ENCODE measurements at places on chromosomes 3 and 15.
A peak's percentile ranks its signal among the peaks of the same experiment; 100 is the strongest.

DNA sequence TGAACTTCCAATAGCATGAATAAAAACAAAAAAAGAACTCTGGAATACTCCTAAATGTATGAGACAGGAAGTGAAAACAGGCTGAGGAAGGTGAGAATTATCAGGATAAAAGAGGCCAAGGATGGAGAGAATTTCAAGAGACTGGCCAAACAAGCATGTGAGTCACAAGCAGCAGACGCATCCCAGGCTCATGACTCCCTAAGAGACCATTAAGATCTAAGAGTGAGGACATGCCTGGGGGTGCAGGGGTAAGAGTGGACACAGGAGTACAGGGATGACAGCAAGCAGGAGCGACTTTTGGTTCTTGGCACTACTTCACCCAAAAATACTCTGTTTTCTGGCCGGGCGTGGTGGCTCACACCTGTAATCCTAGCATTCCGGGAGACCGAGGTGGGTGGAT, 7.1 kb downstream of the SCAMP2 start:
- no peak for DNase-seq

- no peak for DNase-seq
These were observed 335.3 kb upstream of the TMCO5A start for GRCh38 chr15:37599156-37599555.

DNA sequence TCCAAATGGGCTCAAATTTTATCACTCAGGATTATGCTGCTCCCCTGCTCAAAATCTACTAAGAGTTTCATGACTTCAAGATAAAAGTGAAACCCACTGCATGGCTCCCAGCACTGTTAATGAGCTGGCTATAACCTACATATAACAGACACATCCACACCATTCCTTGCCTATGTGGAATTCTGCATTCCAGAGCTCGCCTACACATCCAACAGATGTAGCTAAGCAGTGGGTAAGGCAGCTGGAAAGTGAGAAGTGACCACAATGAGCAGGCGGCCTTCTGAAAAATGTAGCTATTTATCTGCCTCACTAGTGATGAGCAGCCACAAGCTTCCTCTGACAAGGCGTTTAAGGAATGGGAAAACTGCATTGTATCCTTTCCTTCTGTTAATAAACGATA, 92.0 kb upstream of the TRIM42 start:
- no peak for DNase-seq

- DNase-seq = no peak
These were observed 82.7 kb downstream of the RFX7 start for GRCh38 chr15:56160966-56161365.

- DNase-seq = no peak
These were observed 2.4 kb downstream of the GPR171 start for GRCh38 chr3:151200586-151200985.

GRCh38 chr15:96268442-96269204, 61.9 kb upstream of the NR2F2 start:
- DNase-seq = no peak

GRCh38 chr15:33411596-33412540, 101.1 kb downstream of the RYR3 start:
- no peak for DNase-seq

GRCh38 chr3:97949110-97949485, 23.1 kb downstream of the RIOX2 start:
- no peak for DNase-seq

DNA sequence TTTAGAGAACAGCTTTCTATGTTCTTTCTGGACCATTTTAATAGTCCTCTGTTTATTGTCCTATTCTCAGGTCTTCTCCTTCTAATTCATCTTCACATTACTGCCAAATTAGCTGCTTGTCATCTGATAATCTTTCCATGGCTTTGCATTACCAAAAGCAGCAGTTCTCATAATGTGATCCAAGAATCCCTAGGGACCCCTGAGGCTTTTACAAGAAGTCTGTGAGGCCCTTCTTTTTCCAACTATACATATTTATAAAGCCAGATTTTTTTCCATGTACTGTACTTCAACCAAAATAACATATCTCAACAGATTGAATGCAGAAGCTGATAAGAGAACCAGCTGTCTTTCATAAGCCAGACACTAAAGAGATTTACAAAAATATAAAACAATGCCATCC, 162.5 kb upstream of the BFSP2 start:
- DNase-seq = no peak

GRCh38 chr3:128408693-128409623, 57.7 kb downstream of the DNAJB8 start:
- no peak for DNase-seq

- DNase-seq = no peak
These were observed 243.9 kb upstream of the AGTR1 start for GRCh38 chr3:148453781-148454191.

- no peak for DNase-seq
These were observed 77.7 kb upstream of the LIMD1 start for GRCh38 chr3:45516829-45517228.

- no peak for DNase-seq
These were observed 38.7 kb downstream of the PDIA5 start for GRCh38 chr3:123105201-123106189.

- no peak for DNase-seq
These were observed 1048.5 kb downstream of the NTRK3 start for GRCh38 chr15:87207990-87208580.

DNA sequence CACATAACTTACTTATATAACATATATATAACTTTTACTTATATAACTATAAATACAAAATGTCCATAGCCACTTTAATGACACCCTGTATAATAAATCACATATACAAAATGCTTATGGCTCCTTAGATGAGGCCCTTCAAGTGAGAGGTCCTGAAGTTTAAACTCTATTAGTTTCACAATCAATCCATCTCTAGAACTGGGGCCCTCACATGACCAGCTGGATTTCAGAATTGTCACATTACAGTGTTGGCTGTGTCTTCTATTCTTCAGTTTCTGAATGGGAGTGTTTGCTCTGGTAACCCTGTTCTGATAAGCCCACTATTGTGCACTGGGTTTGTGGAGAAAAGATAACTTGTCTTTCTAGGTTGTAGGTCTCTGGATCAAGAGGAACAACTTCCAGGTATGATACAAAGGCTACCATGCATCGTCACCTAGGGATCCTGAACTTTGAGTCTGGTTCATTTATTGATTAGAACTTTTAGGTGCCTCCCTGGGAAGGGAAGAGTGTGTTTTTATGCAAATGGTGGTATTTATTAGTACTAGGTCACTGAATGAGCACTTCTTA, 107.9 kb downstream of the DNAH12 start:
- no peak for DNase-seq

- DNase-seq = no peak
These were observed 11.5 kb upstream of the DNAJC13 start for GRCh38 chr3:132405609-132406299.

GRCh38 chr3:28547677-28548076, 199.1 kb upstream of the AZI2 start:
- no peak for DNase-seq

GRCh38 chr15:27361438-27361837, 390.5 kb downstream of the GABRG3 start:
- DNase-seq = no peak

DNA sequence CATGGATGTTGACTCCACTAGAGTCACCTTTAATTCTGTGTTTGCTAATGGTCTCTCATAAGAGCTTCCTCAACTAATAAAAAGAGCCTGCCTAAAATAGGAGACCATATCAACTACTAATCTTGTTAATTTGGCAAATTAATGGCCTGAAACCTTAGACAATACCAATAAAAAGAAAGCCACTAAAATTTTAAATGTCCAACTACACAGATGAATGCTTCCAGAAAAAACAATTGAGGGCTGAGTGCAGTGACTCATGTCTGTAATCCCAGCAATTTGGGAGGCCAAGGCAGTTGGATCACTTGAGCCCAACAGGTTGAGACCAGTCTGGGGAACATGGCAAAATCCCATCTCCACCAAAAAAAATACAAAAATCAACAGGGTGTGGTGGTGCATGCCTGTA, 230.9 kb downstream of the NSUN3 start:
- DNase-seq = no peak

GRCh38 chr3:130759692-130760338, 13.2 kb upstream of the PIK3R4 start:
- DNase-seq = peak; percentile 5

GRCh38 chr3:21117370-21117769, 633.6 kb downstream of the ZNF385D start:
- no peak for DNase-seq

DNA sequence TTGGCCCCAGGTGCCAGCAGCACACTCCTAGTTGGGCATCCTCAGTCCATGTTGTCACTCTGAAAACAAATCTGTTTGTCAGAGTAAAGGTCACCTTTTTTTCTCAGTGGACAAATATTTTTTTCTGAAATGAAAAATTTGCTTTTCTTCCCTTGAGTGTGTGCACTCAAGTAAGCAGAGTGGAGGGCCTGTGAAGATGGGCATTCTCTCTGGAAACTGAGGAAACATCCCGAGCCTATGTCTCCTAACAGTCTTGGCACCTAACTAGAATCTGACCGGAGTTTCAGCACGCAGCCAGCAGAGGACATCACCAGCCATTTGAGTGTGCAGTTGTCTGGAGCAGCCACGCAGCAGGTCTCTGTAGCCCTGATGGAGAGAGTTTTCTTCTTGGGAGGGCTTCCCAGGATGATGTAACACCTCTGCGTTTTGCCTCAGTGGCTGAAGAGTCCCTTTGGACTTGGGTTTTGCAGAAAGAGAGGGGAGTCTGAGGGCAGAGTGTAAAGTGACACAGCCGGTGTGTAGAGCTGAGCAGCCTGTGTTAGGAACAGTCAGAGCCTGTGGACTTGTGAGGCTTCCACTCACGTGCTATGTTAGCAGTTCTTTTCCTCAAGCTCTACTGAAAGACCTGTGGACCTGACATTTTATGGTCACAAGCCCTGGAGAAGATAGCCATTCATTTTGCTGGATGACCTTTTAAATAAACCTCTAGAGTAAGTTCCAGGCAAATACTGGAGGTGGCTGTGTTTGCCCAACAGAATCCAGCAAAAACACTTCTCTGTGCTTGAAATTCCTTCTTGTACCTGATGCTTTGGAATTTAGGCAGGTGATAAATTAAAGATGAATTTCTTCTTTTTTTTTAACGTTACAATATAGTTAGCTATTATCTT, 51.6 kb downstream of the ABHD2 start:
- no peak for DNase-seq

- no peak for DNase-seq
These were observed 128.8 kb upstream of the LMOD3 start for GRCh38 chr3:69251078-69251805.

DNA sequence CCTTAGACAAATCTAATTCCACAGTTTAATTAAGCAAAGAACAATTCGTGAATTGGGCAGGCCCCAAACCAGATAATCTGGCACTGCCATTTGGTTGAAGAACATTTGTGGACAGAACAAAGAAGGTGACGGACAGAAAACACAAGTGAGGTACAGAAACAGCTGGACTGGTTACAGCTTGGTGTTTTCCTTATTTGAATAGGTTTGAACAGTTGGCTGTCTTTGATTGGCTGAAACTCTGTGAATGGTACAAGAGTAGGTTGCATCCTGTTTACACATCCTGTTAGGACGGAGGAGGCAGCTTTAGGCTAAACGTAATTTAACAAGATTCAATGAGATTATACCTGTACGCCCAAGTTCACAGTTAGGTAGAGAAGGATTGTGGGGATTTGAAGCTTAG, 114.4 kb downstream of the LPP start:
- DNase-seq = no peak

- DNase-seq = no peak
These were observed 424.8 kb downstream of the LPP start for GRCh38 chr3:188578576-188579363.

DNA sequence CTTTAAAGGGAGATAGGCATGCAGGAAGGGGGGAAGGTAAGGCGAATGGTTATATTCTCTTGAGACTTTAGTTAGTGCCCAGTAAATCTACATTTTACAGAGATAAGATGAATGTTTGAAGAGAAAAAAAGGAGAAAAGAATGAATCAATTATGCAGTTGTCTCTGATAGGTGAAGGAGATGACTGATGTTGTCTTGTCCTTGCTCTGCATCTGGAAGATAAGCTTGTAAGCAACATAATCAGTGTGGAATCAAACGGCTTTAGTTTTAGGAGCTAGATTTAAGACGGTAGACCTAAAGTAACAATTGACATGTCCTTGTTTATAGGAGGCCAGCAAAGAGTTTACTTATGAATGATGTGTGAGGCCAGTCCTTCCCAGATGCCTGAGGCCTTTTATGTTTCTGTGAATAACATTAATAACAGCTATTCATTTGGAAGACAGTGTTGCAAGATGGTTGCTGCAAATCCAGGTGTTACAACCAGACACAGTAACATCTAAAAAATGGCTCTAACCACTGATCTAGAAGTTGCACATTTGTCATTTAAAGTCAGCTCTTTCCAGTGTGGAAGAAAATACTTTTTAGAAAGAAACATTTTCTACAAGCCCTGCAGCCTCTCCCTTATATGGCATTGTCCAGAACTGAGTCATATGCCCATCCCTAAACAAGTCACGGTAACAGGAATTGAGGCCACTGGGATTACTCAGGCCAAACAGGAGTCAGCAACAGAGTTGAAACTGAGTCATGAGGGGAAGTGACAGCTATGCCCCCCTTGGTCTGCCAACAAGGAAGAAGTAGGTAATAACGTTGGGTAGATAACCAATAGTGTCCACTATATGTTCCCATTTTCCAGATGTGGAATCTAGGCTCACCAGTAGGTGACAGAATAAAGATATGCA, 77.5 kb upstream of the FBN1 start:
- DNase-seq = no peak

GRCh38 chr15:68418611-68419161, 13.3 kb downstream of the ITGA11 start:
- DNase-seq = no peak

- no peak for DNase-seq
These were observed 85.3 kb upstream of the CLDN18 start for GRCh38 chr3:137924628-137925027.

DNA sequence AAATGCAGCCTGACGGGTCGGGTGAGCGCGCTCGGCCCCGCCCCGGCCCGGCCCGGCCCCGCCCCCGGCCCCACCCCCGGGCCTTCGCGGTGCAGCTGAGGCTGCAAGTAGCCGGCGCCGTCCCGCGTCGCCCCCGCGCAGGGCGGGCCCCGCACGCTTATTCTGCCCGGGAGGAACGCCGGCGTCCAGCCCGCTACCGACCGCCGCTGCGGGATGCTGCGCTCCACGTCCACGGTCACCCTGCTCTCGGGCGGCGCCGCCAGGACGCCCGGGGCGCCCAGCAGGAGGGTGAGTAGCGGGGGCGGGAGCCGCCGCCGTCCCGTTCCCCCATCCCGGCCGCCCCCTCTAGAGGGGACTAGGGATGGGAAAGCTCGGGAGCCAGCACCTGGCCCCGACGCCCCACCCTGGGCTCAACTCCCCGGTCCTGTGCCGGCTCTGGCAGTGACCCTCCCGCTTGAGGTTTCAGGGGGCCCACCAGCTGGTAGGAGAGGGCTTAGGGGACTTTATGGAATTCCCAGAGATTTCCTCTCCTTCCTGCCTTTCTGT, at the start of gene MYZAP:
Gene MYZAP (plus strand): TSS at position 83 of the 546 bp plus-strand sequence. CDS start 131 bp downstream, at position 214.
- no peak for DNase-seq
